ENCODE measurements at places on chromosomes 7 and 10.

DNA sequence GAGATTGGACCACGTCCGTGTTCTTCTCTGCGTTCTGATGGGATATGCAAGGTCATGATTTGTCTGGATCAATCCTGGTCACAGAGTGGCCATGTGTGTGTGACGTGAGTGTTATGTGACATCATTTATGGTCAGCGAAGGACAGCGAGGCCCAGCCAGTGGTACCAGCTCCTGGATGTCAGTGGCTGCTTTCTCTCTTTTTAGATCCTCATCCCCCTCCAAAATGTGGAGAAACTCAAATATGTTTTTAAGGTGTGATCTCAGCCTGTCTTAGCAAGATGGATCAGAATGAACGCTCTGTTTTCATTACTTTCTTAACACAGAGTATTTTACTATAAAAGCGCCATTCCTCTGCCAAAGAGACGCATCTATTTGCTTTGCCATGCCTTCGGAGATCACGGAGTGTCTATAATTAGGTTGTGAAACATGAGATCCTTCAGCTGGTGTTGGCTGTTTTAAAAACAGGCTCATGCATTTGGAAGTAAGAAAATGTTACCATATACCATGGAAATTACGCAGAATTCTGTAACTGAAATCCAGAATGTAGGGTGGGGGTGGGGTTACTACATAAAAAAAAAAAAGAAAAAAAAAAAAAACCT is 245.5 kb upstream of the TCERG1L start:
- DNase-seq, result no peak

DNA sequence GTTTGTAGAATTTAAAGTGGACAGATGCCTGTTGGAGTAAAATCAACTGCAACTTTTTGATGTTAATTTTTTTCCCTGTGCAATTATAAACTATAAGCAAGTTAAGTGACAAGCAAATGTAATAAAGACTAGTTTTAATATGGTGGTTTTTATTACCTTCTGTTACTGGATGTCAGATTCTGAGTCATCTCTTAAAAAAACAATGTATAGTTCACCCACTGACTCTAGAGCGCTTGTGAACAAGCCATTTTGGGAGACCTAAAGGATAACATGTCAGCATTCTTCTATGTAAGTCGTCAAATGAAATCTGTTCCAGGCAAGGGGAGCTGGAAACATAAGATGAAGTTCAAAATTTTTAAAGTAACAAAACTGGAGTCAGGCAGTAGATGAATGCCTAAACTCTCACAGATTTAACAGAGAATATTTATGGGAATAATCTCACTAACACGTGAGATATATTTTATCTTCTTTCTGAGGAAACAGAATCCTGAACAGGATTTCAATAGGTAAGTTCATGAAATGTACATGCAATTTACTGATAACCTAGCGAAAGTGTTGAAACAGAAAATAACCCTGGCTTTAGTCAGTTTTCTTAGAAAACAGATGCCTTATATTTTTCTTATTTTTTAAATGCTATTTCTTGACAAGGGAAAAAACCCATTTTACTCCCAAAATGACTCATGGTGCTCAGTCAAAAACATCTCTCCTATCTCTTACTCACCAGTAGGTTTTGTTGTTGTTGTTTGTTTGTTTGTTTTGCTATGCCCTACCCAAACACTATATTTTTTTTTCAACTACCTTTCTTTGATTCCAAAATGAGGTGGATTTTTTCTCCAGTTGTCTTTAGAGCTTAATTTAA is 91.7 kb downstream of the SLC39A12 start:
- DNase-seq, result no peak

DNA sequence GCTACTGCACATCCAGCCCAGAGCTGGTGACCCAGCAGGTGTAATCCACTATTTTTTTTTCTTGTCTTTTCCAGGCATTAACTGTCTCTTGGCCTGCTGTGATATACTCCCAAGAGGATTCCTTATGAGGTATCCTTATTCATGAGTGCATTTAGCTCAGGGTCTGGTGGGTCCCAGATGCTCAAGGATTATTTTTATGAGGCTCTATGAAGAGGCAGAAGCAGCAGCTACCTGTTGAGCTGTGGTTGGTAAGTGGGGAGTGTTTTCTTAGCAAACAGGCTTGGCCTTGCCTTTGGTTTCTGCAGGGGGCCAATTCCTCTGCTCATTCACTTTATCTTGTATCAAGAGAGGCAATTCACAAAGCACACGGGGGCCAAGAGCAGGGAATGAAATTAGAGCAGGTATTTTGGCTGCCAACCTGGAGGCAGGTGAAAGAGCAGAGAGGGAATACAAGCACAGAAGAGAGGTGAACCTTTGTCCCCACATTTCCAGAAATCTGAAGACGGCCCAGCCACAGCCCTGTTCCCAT is 221.6 kb downstream of the TMEM178B start:
- no peak for DNase-seq

DNA sequence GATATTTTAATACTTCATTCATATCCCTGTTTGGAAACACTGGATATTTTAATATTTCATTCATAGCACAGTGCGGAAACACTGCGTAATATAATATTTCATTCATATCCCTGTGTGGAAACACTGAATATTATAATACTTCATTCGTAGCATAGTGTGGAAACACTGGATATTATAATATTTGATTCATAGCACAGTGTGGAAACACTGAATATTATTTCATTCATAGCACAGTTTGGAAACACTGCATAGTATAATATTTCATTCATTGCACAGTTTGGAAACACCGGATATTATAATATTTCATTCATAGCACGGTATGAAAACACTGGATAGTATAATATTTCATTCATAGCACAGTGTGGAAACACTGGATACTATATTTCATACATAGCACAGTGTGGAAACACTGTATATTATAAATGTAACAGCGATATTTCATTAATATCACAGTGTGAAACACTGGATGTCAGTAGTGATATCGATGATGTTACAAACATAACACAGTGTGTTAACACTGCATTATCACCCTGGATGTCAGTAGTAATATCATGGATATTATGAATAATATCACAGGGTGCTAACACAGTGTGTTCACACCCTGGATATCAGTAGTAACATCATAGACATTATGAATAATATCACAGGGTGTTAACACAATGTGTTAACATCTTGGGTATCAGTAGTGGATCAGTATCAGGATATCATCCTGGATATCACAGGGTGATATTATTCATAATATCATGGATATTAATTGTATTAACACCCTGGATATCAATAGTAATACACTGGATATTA is 2.9 kb upstream of the TMEM225B start:
- DNase-seq, result no peak

- no peak for DNase-seq
Observed at GRCh38 chr10:46518028-46518725, 38.3 kb downstream of the GPRIN2 start.

GRCh38 chr7:137096607-137097006 is 228.2 kb downstream of the CHRM2 start:
- no peak for DNase-seq

- DNase-seq, result no peak
Observed at GRCh38 chr7:76394957-76395356, 14.5 kb downstream of the SSC4D start.

- DNase-seq, result no peak
Observed at GRCh38 chr7:155392726-155393570, 65.0 kb upstream of the EN2 start.
